ENCODE measurements at places on chromosomes 1 and 21.

- no peak for DNase-seq
These were observed 685 bp downstream of the CRTC2 start for GRCh38 chr1:153957744-153958110.

DNA sequence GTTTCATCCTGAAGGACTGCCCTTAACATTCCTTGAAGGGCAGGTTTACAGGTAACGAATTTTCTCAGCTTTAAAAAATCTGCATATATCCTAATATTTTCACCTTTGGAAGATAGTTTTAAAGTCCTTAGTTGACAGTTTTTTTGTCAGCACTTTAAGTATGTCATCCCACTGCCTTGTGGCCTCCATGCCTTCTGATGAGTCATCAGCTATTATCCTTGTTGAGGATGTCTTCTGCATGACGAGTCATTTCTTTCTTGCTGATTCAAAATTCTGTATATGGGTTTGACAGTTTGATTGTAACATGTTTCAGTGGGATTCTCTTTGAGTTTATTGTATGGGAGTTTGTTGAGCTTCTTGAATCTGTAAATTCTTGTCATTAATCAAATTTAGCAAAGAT, 500.6 kb downstream of the DISC1 start:
- DNase-seq, result no peak

- DNase-seq, result no peak
These were observed 9.7 kb upstream of the SPATA1 start for GRCh38 chr1:84496498-84496897.

DNA sequence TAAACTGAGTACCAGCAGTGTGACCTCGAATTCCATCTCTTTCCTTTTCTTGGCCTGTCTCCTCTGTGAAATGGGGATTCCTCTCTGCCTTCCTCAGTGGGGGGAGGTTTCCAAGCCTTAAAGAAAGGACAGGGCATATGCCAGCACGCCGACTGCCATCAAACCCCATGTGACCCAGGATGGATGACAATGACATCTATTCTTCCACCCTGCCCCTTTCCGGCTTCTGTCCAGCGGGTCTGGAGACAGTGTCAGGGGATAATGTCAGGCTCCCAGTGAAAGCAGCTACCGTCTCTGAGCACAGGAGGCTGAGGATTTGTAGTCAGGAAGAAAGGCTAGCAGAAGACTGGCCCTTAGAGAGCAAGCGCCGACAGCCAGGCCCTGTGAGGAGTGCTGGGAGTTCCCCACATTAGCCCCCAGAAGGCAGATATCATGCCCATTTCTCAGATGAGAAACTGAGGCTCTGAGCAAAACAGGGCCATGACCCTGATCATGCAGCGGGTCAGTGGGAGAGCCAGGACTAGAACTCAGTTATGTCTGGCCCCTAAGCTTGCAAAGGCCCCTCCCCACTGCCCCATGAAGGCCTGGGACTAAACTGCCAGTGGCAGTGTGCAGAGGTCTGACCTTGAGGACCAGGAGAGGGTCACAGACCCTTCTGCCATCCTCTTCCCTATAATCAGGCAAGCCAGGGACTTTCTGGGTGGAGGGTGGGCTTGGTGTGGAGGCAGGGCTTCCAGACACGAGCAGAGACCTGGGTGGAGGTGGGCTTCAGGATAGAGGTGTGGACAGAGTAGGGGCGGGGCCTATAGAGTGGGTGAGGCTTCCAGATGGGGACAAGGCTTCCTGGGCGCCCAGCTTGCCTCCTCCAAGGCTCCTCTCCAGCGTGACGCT, 30.1 kb downstream of the CDCA8 start:
- no peak for DNase-seq

GRCh38 chr1:29623501-29623900, 387.2 kb downstream of the PTPRU start:
- DNase-seq, result no peak

- no peak for DNase-seq
These were observed 40.0 kb upstream of the ZNF648 start for GRCh38 chr1:182101415-182102042.

DNA sequence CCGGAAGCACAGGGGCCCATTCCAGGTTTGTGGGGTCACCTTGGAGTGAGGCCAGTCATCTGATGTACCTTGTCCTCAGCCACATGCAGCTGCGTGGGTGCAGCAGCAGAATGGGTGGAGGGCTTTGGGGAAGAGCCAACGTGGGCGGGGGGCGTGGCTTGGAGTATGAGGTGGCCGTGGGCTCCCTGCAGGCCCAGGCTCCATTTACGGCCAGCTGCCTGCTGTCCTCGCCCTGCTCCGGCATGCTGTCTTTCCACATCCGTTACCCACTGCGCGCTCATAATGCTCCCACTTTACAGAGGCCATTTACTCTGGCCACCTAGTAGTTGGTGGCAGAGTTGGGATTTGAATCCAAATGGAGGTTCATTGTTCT, 27.8 kb upstream of the TINAGL1 start:
- no peak for DNase-seq

GRCh38 chr1:67785847-67786753, 47.2 kb downstream of the GNG12 start:
- DNase-seq, result no peak

- DNase-seq, result no peak
These were observed 603.2 kb downstream of the SMYD3 start for GRCh38 chr1:245903851-245904250.

GRCh38 chr1:2493218-2493617, 17.1 kb downstream of the PLCH2 start:
- DNase-seq, result no peak

GRCh38 chr1:11730429-11730891, 5.5 kb upstream of the AGTRAP start:
- DNase-seq, result peak; percentile 67

- DNase-seq, result peak; percentile 54
These were observed 31.0 kb upstream of the CD1D start for GRCh38 chr1:158149577-158150269.

GRCh38 chr21:36741506-36741905, 42.6 kb downstream of the SIM2 start:
- DNase-seq, result no peak

DNA sequence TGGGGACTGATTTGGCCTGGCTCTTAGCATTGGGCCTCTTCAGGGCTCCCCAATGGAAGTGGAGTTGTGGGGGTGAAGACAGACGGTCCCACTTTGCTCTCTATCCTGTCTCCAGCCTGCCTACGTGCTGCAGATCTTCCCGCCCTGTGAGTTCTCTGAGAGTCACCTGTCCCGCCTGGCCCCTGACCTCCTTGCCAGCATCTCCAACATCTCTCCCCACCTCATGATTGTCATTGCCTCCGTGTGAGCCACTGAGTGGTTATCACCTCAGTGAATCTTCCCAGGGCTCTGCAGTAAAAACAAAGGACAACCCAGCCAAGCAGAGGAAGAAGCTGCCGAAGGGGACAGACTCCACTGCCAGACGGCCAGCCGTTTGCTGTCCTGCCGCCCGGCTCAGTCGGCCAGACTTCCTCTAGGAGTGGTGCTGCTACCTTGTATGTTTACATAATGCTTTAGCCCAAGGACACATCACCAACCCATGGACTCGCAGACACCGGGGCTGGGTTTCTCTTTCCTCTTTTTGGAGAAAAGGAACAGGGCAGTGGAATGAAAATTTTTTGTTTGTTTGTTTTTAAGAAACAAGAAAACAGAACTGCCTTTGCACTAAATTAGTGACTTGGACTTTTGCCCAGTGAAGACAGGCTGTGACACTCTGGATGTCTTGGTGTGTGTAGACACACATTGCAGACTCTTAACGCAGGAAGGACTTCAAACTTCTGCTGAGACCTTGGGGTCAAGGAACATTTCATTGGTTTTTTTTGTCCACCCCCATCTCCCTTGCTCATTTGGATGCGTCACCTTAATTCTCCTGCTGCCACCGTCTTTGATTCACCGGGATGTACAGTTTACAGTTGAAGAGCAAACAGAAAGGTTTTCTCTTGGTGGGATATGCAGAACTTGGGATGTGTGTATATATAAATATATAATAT, 36.5 kb downstream of the ZBTB17 start:
- no peak for DNase-seq

GRCh38 chr21:39612233-39613040, at the start of gene B3GALT5:
TSS of gene B3GALT5 (plus strand) at chr21:39612940. CDS start at chr21:39660560, 47,620 bp downstream.
- no peak for DNase-seq

DNA sequence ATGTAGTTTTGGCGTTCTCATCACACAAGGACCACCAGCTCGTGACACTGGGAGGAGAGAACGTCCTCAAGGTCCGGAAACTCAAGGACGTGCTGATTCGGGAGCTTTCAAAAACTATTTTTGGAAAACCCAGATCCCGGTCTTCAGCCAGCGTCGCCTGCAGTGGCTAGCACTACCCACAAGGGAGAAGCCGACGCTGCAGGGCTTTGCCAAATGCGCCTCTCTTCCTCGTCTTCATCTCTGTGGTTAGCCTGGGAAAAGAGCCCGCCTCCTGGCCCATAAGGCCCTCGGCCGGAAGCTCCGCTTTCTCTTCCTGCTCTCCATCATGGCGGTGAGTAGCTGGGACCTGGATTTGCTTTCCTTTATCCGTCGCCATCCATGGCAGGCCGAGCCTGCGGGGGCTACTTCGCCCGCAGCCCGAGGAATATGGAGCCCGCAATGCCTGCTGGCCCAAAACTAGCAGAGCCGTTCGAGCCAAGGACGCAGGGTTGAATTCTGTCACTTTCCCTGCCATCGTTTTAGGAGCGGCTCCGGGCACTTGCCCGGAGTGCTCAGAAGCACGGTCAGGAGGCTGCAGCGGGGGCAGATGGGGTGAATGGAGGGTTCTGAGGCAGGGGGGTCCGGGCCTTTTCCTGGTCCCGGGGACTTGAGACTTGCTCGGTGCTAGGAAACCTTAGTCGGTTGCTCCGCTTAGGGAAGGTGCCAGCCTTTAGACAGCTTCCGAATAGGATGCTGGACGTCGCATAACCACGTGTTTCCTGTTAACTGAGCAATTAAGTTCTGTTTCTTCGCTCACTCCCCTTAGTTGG, at the start of gene RPL11:
Gene RPL11 (plus strand): TSS at position 308 of the 809 bp plus-strand sequence. CDS start 18 bp downstream, at position 326.
- DNase-seq, result peak; percentile 85

- no peak for DNase-seq
These were observed 83.9 kb upstream of the KCNE2 start for GRCh38 chr21:34279883-34280282.

DNA sequence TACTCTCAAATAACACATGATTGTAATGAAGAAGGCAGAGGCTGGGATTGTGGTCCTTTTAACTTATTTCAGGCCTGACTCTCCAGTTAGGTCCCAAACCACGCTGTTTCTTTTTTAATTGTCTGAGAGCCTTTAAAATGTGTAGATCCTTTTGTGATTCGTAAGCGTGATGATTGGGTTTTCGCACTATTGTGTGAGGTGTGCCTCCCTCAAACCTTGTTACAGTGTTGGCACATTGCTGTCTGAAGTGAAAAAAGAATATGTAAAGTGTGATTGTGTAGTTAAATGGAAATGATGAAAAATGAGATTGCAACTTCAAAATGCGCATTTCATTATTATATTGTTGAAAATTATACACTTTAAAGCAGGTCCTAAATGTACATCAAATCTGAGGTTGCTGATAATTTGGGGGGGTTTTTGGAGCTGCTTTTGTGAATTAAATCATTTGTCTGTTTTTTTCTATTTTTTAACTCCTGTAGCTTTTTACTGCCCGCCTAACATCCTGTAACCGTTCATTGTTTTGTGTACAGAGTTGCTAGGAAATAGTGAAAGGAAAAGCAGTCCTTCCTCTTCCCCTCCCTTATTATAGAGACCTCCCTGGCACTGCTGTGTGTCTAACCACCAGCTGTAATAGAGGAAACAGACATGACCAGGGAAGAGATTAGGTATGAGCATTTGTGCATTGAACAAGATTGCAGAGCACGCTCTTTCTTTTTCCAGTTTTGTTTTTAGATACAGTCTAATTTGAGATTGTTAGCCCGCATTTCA, 43.3 kb downstream of the IARS2 start:
- DNase-seq, result peak; percentile 40

DNA sequence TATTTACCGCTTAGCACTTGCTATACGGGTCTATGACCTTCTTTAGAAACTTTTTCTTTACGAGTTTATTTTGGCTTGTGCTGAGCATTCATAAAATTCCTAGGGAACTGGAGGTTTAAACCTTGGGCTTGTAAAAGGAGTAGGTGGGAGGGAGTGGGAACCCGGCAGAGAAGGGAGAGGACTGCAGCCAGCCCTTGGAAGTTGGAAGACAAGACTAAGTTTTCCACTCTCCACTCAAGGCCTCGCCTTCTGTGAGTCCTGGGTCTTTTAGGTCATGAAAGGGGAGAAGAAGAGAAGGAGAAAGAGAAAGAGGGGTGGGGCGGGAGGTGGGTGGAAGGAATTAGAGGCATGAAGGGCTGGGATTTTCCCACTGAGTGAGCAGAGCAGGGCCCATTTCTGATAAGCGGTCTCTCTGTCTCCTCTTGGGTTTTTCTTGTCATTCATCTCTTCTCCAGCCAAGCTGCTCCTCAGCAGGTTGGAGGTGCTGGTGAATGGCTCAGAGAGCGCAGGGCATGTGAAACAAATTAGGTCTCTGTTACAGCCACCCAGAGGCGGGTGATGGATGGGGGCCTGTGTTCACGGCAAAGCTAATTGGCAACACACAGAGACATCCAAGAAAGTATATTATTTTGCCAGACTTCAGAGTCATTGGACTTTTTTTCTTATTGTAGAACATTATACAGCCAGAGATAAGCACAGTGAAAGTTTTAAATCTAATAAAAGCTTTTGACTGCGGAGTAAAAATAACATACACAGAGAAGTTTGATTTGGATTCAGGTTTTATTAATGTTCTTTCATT, 247.3 kb downstream of the FOXD2 start:
- no peak for DNase-seq

DNA sequence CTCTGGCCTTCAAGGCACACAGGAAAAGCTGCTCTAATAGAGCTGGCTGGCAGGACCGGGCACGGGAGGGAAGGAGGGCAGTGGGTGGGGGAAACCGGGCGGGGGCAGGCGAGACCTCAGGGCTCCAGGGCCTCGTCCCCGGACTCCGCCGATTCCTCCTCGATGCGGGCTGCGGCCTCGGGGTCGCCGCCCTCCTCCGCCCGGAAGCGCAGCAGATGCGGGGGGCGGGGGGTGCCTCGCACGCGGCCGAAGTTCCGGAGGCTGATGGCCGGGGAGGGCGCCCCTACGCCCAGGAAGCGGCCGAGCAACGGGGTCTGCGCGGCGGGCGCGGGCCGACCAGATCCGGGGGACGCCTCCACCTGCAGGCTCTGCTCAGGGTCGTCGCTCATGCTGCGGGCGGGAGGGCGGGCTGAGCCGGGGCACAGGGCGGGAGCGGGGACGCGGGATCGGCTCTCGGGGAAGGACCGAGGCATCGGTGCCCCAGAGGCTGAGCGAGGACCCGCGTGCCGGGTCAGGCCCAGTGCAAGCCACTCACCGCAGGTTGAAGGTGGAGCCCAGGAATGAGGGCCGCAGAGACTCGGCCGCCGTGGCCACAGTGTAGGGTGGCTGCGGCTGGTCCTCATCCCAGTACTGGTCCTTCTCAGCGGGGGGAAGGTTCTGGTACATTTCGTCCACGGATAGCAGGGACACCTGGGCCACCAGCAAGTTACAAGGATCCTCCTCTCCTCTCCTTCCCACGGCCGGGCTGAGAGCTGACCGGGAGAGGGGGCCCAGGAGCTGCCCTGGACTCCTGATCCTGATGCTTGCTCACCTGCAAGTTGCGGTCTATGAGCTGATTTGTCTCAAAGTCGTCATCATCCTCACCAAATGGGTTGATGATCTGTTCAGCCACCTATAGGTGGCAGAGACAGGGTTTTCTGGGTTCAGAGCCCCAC, 3.6 kb downstream of the BEST4 start:
- DNase-seq, result peak; percentile 31
